Natural killer cell (primary cell): ENCODE measurements at places on chromosomes 1 and 21. TPM values are rescaled to one million over a fixed set of nuclear protein-coding genes. Genes with fewer than 3 reads are reported as not detected.

FOXD2 gene
- total RNA-seq = 1.4 TPM

WNT2B gene
- 0.20 TPM for total RNA-seq

ANGEL2 gene
- total RNA-seq = 75.3 TPM

TCHHL1 gene
- not detected for total RNA-seq

FCRL3 gene
- 117 TPM for total RNA-seq

IRF2BP2 gene
- 186 TPM for total RNA-seq

CLCA1 gene
- total RNA-seq = not detected

S100A2 gene
- not detected for total RNA-seq

SPRR2F gene
- not detected for total RNA-seq

FHAD1 gene
- total RNA-seq = 0.72 TPM

NCAM2 gene
- total RNA-seq = not detected

CCDC181 gene
- total RNA-seq = not detected

CCDC30 gene
- total RNA-seq = 4.5 TPM

SCAF4 gene
- 109 TPM for total RNA-seq

PLOD1 gene
- total RNA-seq = 69.8 TPM

RNU1-2 gene
- total RNA-seq = 2,937 TPM

CD1C gene
- not detected for total RNA-seq

LEFTY2 gene
- total RNA-seq = not detected

UCK2 gene
- 14.4 TPM for total RNA-seq

TNFRSF1B gene
- total RNA-seq = 173 TPM

KLHDC9 gene
- total RNA-seq = 0.49 TPM

FABP3 gene
- total RNA-seq = not detected

RNASEL gene
- total RNA-seq = 5.8 TPM

PLA2G2C gene
- total RNA-seq = not detected
